ENCODE measurements at places on chromosomes 4 and X.

DNA sequence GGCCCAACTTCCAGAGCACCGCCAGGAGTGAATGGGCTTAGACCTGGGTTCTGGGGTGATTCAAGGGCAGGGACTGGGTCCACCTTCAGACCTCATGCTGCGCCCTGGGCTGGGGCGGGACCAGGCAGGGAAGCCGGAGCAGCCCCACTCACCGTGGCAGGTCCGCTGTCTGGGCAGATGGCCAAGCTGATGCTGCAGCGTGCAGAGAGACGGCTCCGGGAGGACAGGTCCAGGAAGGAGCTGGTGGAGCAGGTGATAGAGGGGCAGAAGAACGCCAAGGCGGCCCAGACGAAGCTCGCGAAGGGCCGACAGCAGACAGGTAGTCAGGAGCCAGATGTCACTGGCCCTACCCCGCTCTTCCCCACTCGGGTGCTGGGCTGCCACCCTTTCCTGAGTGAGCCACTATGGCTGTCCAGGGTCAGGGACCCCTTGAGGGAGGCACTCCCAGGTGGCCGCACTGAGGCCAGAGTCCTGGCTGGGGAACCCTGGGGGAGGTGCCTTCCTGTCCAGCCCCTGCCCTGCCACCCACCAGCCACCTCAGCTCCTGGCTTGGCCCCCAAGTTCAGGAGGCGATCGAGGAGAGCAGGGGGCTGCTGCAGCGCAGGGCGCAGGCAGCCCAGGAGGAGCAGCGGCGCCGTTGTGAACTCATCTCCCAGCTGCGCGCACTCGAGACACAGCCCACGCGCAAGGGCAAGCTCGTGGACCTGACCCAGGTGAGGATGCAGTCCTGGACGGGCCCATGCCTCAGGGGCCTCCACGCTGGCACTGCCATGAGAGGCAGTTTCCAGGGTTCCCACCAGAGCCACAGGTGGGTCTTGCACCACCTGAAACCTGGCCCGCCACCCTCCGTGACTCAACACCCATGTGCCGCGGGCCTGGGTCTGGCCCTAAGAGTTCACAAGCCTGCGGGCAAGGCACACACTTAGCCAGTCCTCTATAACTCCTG is 10.1 kb upstream of the RNF4 start:
- no peak for DNase-seq

GRCh38 chr4:136476753-136477152 is 1055.5 kb downstream of the PCDH18 start:
- DNase-seq: no peak

- DNase-seq: no peak
Measured at GRCh38 chrX:26138274-26138673, at the start of gene MAGEB18. Gene MAGEB18, plus strand, starts transcription at chrX:26138343. Its CDS starts 643 bp downstream, at chrX:26138986.

GRCh38 chrX:130702867-130703707 is 199.9 kb downstream of the ENOX2 start:
- DNase-seq: no peak

DNA sequence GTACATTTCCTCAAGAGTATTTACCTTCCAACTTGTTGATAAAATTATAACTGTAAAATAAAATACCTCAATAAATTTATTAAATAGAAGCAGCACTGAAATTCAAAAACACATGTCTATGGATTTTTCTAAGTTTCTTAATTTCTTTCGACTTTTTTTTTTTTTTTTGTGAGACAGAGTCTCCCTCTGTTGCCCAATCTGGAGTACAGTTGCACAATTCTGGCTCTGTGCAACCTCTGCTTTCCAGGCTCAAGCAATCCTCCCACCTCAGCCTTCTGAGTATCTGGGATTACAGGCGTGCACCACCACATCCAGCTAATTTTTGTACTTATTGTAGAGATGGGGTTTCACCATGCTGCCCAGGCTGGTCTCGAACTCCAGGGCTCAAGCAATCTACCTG is 79.8 kb downstream of the IQCM start:
- DNase-seq: no peak

DNA sequence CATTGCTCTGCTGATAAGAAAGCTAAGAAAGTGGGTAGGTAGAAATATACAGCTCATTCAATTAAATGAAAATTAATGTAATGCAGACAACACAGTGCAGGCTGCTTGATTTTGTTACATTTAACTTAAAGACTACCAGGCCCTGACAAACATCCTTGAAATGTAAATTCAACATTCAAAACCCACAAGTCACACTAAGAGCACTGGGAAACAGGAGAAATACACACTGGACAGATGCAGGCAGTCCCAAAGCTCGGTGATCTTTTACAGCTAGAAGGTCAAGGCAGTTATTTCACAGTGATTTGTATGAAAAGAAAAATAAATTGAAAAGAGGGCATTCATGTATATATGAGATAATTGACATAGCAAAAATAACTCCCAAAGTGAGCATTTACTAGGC is 94.3 kb upstream of the PLAC1 start:
- DNase-seq: no peak

DNA sequence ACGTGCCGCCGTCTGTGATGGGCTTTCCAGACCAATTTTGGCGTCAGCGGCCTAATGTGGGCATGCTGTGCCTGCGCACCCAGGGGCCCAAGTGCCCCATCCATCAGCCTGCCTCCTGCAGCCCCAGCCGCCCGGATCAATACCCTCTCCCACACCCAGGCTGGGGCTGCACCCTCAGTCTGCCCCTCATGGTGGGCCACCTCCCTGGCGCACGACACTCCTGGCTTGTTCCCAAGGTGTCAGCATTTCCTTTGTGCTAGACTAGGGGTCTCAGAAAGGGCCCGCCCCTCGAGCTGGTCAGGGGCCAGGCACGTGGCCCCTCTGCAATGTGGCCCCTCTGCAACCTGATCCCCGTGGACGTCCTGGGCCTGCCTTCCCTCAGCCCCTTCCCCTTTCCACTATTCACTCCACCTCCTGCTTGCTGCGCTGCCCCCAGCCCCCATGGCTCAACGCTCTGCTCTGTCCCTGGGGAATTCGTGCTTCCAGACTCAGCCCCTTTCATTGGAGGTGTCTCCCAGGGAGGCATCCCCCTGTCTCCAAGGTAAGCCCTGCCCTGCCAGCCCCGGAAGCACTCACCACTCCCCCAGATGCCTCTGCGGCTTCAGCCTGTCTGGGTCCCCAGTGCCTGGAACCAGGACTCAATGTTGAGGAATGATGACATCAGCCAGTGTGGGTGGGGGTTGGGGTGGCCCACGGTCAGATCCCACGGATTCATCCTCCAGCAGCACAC is 130.8 kb downstream of the HMX1 start:
- DNase-seq: no peak

DNA sequence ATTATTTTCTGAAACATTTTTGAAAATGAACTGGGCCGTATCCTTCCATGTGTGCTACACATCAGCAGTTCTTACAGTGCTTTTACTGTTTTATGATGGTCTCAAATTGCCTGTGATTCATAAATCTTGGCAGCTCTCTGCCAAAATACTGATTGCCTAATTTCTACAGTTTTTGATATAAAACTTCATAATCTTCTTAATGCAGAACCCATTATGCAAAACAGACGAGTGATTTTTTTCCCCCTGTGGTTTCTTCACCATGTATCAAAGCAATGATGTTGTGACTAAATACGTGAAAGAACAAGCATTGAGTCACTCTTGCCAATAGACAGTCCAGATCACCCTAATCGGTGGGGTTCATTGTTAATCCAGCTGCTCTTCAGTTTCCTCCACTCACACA is 156.4 kb upstream of the WDR1 start:
- DNase-seq: no peak

- no peak for DNase-seq
Measured at GRCh38 chr4:189940178-189941004, at the start of gene FRG1. Gene FRG1, plus strand, starts transcription at chr4:189940872. Its CDS starts 138 bp downstream, at chr4:189941010.

DNA sequence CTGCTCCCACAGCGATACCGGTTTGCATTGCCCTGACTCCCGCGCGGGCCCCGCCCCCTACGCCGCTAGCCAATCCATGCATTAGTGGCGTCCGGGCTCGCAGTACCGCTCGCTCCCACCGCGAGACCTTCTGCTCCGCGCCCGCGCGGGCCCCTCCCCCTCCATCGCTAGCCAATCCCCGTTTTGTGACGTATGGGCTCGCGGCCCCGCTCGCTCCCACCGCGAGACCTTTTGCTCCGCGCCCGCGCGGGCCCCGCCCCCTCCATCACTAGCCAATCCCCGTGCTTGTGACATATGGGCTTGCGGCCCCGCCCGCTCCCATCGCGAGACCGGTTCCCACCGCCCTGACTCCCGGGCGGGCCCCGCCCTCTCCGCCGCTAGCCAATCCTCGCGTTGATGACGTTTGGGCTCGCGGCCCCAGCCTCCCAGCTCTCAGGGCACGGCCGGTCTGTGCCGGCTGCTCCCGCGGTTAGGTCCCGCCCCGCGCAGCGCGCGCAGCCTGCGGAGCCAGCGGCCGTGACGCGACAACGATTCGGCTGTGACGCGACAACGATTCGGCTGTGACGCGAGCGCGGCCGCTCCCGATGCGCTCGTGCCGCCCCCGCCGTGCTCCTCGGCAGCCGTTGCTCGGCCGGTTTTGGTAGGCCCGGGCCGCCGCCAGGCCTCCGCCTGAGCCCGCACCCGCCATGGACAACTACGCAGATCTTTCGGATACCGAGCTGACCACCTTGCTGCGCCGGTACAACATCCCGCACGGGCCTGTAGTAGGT is at the start of gene EMD:
Gene EMD (plus strand): TSS at position 497 of the 770 bp plus-strand sequence. CDS start 190 bp downstream, at position 687.
- DNase-seq: peak; percentile 100

DNA sequence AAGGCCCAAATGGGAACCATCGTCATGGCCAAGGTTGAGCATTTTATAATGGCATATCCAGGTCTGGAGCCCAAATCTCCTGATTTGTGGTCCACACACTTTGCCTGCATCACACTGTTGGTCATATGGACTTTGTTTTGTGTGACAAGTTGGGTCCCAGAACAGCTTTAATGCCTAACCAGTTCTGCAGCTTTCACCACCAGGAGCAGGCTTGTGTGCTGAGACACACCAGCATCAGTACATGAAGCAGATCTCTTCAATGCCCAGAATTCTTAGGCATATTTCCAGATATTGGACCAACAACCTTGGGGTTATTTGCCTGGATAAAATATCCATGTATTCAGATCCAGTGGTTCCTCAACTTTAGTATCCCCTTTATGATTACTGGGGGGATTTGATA is 371.3 kb downstream of the FBXW7 start:
- no peak for DNase-seq

DNA sequence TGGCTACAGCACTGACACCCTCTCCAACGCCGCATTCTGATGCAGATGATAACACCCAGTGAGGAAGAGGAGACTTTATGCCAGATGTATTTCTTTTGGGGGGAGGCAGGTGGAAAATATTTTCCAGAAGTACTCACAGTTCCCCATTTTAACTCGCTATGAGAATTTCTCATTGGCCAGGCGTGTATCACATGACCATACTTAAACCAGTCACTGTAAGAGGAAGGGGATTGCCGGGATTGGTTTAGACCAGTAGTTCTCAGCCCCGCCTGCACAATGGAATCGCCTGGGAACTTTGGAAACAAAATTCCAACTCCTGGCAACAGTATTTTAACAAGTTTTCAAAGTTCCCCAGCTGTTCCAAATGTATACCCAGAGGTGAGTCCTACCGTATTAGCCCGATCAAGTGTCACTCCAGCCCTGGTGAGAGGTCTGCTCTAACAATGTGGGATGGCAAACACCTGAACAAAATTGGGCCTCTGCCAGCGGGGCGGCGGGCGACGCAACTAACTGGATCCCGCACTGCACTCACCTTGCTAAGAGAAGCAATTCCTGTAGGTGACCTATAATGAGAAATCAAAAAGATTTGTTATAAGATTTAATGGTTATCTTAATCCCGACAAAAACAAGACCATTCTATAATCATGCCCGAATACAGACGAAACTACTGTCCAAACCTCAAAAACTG is 2.9 kb upstream of the MSL3 start:
- DNase-seq: no peak

DNA sequence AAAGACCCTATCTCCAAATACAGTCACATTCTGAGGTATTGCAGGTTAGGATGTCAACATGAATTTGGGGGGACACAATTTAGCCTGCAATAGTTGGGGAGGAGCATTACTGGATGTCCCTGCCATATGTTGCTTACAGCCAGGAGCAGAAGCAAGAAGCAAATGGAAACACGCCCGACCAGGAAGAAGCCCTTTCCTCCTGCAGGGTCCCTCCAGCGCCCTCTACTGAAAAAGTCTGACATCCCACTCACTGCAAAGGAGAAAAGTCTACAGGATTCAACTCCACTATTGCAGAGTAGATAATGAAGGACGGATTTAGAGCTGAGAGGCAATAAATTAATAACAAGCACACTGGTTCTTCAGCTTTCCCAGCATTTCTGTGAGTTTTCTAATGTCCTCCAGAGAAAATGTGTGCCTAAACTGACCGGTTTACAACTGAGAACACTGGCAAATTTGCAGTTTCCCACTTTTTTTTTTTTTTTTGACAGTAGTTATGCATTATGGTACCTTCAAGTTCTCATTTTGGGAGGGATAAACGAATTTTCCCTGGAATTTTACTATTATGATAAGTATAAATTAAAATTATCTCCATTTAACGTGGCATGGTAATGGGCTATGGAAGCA is 31.7 kb downstream of the COQ2 start:
- peak; percentile 82 for DNase-seq

- peak; percentile 3 for DNase-seq
Measured at GRCh38 chr4:118969359-118969758, 80.7 kb downstream of the SYNPO2 start.

DNA sequence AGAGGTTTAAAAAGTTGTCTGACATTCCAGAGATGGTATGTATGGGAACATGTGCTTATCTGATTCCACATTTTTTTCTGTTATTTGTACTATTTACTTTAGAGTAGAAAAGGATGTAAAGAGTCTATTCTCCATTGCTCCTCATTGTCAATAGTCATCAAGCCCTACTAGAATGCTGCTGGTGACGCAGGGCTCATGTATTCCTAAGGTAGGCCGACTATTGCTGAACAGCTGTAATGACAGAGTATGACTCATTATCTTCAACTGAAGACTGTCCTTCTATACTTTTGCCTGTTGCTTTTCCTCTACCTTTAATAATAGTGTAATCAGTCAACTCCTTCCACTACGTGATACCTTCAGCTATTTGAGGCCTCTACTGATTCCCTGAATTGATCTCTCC is 509.1 kb upstream of the NR3C2 start:
- no peak for DNase-seq

GRCh38 chr4:159129814-159130550 is 27.1 kb downstream of the RAPGEF2 start:
- DNase-seq: no peak

DNA sequence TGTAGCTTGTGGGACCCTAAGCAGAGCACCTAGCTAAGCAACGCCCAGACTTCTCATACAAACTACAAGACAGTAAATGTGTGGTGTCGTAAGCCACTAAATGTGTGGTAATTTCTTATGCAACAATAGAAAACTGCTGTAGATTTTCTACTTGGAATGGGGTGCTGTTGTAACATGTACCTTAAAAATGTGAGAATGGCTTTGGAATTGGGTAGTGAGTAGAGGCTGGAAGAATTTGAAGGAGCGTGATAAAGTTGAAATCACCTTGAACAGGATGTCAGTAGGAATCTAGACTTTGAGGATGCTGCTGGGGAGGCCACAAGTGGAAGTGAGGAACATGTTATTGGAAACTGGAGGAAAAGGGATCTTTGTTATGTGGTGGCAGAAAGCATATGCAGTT is 43.2 kb upstream of the FUNDC1 start:
- DNase-seq: no peak

GRCh38 chrX:143095816-143096215 is 70.1 kb downstream of the SPANXN4 start:
- DNase-seq: no peak

- DNase-seq: peak; percentile 59
Measured at GRCh38 chr4:158667651-158668198, 4.0 kb downstream of the C4orf46 start.
